Hematopoietic multipotent progenitor cell treated with erythropoietin and hydrocortisone succinate and interleukin-3 and kit ligand, for 4 days (in vitro differentiated cells): ENCODE measurements at places on chromosomes 1 and 21.
A peak's percentile ranks its signal among the peaks of the same experiment; 100 is the strongest.

- peak; percentile 57 for DNase-seq
These were observed 14.2 kb downstream of the ETV3L start for GRCh38 chr1:157085421-157085820.

GRCh38 chr1:228664399-228664914 is 70.8 kb upstream of the RHOU start:
- DNase-seq: peak; percentile 86

DNA sequence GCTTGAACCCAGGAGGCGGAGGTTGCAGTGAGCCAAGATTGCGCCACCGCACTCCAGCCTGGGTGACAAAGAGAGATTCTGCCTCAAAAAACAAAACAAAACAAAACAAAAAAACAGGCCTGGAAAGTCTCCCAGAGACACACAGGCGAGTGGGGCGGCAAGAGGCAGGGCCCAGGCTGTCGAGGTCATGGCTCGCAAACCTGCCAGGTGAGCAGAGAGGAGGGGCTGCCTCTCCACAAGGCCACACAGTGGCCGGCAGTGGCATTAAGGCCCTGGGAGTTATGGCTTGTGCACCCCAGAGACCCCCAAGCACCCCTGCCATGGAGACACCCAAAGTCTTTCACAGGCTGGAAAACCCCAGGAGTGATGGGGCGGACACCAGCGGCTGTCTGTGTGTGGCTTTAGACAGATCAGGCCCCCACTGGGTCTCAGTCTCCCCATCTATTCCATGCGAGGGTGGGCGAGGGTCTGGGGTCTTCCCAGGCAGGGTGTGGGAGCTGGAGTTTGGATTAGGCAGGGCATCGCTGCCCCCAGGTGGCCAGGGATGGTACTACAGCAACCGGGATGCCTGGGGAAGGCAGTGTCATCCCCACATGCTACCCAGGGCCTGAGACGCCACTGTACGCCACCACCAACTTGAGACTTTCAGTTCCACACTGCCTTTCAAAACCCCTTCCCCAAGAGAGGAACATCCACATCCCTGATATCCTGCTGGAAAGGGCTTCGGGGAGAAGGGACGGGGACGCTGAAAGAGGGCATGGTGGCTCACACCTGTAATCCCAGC is 7.3 kb upstream of the CTRC start:
- peak; percentile 70 for DNase-seq

GRCh38 chr1:232344791-232345399 is 285.0 kb downstream of the SIPA1L2 start:
- DNase-seq: no peak

DNA sequence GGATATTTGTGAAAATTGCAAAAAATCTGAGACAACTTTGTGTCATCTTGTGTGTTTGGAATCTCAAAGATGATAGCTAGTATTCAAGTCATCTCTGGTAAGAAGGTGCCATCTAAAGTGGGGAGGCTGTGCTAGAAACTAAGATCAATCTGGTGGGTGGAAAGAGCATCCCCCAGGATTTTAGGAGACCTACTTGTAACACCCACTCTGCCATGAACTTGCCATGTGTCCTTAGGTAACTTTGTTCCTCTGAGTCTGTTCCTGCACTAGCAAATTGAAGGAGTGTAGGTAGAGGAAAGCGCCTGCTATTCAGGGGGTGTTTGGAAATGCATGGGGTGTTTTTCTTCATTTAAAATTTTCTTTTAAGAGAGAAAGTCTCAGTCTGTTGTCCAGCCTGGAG is 24.4 kb downstream of the LGR6 start:
- DNase-seq: no peak

DNA sequence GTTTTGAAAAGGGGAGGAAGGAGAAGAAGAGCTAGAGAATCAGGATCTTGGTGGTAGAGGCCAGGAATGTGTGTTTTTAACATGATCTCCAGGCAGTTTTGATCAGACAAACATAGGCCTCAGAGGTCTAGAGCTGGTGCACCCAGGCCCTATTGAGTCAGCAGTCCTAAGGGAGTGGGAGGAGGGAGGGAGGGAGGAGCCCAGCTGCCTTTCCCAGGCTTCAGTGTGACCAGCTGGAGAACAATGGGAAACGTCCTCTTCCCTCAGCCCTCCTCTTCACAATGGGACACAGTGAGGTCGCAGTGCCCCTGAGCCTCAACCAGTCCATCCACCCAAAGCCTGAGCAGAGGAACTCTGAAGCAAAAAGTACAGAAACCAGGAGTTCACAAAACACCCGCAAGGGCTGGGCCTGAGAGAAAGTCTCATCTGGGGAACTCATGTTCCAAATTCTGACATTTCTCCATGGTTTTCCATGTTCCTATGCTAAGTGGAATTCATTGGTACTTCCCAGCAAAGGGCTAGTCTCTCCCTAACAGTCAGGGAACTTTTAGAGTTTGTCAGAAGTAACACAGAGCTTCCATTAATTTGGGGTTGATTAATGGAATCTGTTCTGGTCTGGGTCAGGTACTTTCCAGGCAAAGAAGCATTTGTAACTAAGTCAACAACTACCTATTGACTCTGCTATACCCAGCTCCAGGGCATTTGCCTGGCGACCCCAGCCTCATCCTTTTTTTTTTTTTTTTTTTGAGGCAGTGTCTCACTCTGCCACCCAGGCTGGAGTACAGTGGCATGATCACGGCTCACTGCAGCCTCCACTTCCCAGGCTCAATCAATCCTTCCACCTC is 37.5 kb downstream of the ELAPOR1 start:
- no peak for DNase-seq

GRCh38 chr1:205542367-205542766 is 37.9 kb downstream of the CDK18 start:
- no peak for DNase-seq

GRCh38 chr1:150579110-150579944 is at the start of gene MCL1:
Gene MCL1 (minus strand): TSS chr1:150579610. CDS start chr1:150579530, 80 bp downstream.
- DNase-seq: peak; percentile 99

- no peak for DNase-seq
These were observed 368.7 kb upstream of the ADGRL2 start for GRCh38 chr1:81432059-81432458.

DNA sequence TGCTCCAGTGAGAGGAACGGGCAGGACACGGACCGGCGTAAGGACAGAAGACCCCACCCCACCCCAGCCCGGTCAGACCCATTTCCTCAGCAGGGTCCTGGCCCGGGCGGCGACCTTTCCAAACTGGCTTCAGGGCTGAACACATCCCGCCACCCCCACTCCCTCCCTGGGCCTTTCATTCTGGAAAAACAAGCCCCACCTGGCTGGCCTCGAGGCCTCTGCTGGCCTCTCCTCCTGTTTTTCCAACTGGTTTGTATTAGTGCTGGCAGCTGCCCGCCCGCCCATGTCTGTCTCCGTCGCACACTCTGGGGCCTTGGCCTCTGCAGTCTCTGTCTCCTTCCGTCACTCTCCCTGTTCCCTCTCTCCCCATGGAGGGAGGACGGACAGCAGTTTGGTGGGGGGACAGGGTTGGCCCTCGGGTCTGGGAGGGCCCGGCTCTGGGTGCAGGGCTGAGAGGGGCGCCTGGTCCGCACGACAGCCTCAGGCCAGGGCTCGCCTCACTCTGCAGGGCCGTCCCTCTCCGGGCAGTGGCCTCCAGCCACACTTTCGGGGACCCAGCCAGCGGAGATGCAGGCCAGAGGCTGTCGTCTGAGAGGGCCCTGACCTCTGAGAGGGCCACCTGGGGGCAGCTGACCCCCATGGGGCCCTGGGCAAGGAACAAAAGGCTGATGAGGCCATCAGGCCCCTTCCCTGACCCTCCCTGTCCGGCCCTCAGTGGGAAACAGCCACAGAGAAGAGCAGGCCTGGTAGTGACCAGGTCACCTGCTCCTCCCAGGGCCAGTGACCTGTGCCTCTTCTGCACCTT is 1.5 kb upstream of the MXRA8 start:
- no peak for DNase-seq

- DNase-seq: no peak
These were observed 423.9 kb upstream of the USP24 start for GRCh38 chr1:55639051-55639450.

GRCh38 chr1:202553560-202554038 is 156.7 kb downstream of the SYT2 start:
- peak; percentile 66 for DNase-seq

- DNase-seq: no peak
These were observed 469.6 kb upstream of the NFIA start for GRCh38 chr1:60612790-60613189.

DNA sequence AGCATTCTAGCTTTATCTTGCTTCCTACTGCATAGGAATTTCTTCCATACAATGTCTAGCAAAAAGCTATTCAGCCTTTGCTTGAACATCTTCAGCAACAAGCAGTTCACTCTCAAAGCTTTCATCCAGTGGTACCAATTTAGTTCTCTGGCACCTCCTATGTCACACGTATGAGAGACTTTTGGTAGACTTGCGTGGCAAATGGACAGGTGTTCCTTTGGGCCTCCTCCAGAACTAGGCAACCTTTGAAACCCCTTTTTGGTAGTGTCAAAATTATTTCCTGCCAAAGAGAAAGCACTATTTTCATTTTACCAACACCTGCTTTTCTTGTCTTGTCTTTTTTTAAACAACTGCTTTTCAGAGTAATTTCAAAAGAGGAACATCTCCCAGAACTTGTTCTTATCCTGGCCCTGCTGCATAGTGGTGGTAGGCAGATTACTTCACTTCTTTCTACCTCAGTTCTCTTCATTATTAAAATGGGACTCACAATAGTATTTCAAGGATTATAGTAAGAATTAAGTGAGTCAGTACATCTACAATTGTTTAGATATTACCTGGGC is 122.4 kb downstream of the MAST2 start:
- peak; percentile 49 for DNase-seq

GRCh38 chr1:93670141-93670540 is 11.5 kb downstream of the BCAR3 start:
- peak; percentile 86 for DNase-seq

- no peak for DNase-seq
These were observed 4.1 kb downstream of the L1TD1 start for GRCh38 chr1:62198781-62199125.

DNA sequence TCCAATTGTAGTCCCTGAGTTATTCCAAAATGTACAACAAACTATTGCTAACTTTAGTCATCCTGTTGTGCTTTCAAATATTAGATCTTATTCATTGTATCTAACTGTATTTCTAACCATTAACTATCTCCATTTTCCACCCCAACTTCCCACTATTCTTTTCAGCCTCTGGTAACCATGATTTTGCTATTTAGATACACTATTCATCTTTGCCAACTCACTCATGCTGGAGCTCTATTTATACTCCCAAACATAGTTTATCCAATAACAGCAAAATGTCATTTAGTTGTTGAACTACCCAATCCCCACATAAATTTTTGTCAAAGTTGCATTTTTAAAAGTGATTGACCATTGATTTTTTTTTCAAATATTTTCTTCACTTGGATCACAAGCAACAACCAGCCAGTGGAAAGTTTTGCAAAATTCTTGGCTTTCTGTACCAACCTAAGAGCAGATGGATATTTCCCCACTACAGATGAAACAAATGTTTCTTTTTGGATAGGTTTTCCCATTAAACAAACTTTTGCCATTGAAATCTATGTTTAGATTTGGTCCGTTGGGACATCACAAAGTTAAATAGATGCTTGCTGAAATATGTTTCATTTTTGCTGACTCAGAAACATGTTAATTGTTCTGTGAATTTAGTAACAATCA is 866.0 kb downstream of the LTN1 start:
- no peak for DNase-seq

- DNase-seq: no peak
These were observed 1.7 kb upstream of the ZNF691 start for GRCh38 chr1:42844592-42845140.

- no peak for DNase-seq
These were observed 25.7 kb upstream of the BACE2 start for GRCh38 chr21:41142051-41142795.

DNA sequence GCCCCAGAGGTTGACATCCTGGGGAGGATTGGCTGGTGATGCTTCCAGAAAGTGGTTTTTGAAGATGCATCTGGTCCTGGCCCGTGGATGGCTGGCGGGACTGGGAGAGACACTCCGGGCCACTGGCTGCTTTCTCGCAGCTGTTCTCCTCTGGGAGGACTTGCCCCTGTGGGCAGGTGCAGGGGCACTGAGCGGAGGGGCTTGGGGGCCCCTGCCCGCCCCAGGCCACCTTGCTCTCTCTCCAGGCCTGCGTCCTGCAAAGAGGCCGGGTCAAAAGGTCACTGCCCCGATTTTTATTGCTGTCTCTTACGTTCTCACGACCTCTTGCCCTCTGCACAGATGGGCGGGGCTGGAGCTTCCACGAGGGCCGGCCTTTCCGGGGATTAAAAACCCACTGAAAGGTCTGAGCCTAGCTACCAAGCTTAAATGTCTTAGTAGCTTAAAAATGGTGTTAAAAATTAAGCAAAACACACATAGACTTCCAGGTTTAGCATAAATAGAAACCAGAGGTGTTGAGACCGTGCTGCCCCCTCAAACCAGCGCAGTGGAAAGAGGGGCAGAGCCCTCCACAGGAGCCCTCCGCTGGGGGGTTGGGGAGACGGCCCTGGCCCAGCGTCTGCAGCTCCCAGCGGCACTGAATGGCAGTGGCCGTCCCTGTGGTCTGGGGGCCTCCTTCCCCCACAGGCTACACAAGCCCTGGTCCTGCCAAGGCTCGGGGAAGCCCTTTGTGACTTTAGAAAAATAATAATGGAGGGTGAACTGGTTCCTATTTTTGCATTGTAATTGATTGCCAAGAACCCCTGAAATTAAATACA is 43.9 kb downstream of the SKI start:
- DNase-seq: no peak

DNA sequence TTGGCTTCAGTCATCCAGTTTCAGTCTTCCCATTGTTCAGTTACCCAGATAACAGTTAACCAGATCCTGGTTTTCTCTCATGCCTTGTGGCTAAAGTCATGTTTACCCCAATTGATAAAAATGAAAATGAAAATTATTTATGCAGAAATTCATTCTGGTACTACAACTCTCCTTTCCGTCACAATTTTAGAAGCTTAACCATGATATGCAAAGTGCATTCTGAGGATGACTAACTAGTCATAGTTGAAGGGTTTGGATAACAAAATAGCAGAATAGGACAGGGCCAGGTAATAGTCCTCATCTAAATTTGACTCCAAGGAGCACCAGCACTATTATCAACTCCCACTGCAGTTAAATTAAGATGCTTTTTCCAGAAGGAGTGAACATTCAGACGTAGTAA is 94.7 kb downstream of the NTMT2 start:
- DNase-seq: no peak

DNA sequence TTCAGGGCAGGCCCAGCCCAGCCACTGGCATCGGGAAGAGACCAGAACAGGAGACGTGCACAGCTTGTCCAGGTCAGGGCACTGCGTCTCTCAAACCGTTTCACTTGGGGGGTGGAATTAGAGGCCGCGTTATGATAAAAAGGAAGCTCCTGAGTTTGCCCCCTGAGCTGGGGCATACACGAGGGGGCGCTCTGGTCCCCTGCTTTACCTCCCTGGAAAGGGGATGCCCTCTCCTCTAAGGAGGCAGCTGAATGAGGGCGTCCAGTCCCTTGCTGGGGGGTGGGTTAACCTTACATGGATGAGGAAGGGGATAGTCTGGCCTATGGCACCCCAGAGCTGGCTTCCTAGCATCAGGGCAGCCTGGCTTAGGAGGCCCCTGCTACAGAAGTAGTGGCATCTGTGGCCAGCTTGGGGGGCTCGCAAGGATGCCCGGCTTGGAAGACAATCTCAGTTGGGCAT is 2.3 kb downstream of the MYOG start:
- DNase-seq: no peak

- peak; percentile 91 for DNase-seq
These were observed 27.7 kb downstream of the PIGP start for GRCh38 chr21:37045149-37045548.
